COR-L47 (cell line): ENCODE measurements at places on chromosomes 3 and 15.

GRCh38 chr3:69320871-69321271 lies 65.0 kb downstream of the FRMD4B start:
- DNase-seq = no peak

GRCh38 chr15:31477851-31478701 lies 151.4 kb downstream of the KLF13 start:
- DNase-seq = no peak

GRCh38 chr3:105826778-105827634 lies 41.8 kb downstream of the CBLB start:
- DNase-seq = no peak

DNA sequence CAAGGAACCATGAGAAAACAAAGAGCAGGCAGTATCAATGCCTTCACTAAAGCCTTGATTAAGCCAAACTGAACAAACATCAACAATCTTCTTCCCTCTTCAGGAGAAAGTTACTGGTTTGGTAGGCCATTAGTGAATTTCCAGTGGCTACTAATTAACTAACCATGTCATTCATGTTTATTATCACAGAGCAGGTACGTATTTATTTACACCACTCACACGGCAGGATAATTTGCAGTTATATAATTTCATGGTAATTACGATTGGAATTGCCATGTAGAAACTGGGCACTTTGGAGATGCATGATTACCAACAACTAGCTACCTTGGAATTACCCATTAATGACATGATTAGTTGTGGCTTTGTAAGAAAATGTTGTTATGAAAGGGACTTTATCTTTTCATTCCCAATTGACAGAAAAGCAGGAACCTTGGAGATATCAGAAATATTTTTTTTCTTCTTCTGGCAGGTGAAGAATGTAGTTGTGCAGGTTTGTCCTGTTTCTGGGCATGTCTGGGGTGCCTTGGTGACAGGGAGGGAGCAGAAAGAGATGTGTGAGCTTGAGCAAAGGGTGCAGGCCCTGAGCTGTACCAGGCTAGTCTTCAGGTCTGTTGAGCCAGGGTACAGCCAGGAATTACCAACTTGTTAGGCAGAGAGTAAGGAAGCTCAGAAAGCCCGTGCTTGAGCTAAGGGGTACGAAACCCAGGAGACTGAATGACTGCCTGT lies 310.7 kb downstream of the RORA start:
- DNase-seq = peak; percentile 45

GRCh38 chr3:131142580-131142979 lies 115.9 kb downstream of the NEK11 start:
- DNase-seq = no peak

DNA sequence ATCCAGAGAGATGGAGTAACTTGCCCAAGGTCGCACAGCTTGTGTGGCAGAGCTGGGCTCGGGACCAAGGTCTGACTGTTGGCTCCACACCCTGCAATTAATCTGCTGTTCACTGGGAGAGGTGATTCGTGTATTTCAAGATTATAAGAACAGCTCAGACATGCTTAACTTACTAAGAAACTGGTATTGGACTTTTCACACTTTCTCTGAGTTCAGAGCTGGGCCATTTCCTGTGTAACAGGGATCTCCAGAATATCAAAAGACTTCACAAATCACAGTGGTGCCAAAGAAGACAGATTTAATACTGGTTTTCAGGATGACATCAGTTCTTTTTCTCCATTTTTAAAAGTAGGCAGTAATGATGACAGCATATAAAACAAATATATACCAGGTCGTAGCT lies 156.8 kb upstream of the UBE2E1 start:
- DNase-seq = no peak

GRCh38 chr15:34810443-34811129 lies 15.2 kb upstream of the ACTC1 start:
- DNase-seq = no peak

DNA sequence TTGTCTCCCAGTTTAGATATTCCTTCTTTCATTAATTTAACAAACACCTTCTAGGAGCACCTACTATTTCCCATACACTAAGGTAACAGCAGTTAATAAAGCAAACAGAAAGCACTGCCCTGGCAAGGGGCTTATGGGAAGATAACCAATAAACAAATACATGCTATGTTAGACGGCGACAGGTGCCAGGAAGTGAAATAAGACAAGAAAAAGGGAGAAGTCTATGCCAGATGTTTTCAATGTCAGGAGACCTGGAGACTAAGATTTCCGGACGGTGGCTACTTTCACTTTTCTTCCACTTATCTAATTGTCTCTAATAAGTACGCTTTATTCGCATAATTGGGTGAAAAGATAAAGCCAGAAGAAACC lies 32.5 kb upstream of the ZNF445 start:
- peak; percentile 0 for DNase-seq

DNA sequence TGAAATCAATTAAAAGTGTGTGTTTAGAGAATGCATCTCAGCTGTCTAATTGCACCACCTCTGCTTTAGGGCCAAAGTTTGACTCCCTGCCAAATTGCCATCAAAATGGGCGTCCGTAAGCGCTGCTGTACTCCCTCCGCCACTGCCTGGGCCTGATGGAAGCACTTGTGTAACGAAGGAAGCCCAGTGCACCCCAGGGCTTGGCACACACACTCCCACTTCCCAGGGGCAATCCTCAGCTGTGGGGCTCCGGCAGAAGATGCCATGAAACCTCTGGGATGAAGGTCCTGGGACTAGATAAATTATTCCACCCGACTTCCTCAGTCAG lies 137.8 kb downstream of the RORA start:
- peak; percentile 77 for DNase-seq

GRCh38 chr3:16366581-16366980 lies 101.6 kb downstream of the OXNAD1 start:
- no peak for DNase-seq

GRCh38 chr3:129829640-129830039 lies 63.9 kb downstream of the TMCC1 start:
- peak; percentile 77 for DNase-seq

DNA sequence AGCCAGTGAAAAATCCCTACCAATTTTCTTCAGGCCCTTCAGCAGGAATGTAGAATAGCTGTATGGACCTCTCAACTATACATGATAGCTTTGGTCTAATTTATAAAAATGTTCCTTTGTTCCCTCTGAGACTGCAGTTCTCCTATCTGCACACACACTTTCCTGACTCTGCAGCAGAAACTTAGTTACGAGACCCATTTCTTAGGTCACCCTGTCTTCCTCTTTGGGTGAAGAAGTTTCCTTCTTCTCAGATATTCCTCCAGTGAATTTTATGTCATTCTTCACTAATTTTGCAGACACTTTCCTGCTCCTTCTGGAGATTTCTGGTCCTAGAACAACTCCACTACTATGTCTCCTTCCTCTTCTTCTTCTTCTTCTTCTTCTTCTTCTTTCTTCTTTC lies 42.6 kb downstream of the CD200R1L start:
- no peak for DNase-seq

DNA sequence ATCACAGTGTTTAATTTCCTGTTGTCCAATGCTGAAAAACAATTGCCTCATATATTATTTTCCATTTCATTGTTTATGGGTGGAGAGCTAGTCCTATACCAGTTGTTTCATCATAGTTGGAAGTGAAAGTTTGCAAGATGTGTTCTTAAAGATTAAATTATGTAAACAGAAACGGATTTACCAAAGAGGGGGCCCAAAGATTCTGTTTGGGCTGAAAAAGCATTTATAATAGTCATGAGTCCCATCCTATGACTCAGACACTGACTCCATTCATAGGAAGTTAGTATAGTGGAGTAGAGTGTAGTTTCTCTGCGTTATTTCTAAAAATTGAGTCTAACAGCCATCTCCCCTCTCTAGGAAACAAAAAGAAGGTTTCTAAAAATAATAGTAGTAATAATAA lies 24.3 kb downstream of the NFKBIZ start:
- DNase-seq = no peak

GRCh38 chr3:53156368-53156834 lies 4.6 kb upstream of the PRKCD start:
- DNase-seq = no peak

DNA sequence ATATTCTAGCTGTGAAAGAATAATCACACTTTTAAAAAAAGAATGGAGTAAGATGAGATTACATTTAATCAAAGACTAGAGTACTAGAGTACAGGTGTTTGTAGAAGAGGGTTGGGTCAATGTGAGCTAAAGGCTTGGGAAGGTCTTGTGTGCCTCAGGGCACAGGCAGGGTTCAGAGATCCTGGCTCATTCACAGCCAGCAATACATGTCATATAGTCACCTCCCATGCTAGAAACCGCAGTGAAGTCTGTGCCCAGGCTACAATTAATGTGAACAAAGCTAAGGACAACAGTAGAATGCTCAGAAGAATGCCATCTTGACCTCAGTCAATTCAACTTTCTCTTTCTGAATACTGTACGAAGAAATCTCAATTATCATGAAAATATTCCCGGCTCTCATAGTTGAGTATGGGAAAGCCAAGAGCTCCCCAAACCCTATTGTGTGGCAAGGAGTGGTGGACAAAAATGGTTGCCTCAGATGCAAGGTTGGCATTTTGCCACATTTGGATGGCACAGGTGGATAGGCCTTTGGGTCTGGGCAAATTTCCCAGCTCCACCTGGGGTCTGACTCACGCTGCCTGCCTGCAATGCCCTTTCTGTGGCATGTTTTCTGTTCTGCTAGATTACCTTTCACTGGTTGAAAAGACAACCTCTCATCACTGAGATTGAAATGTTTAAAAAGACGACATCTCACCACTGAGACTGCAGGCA lies 70.2 kb downstream of the NMD3 start:
- peak; percentile 98 for DNase-seq

- DNase-seq = peak; percentile 10
Observed at GRCh38 chr15:89058876-89059405, 29.3 kb upstream of the ABHD2 start.

DNA sequence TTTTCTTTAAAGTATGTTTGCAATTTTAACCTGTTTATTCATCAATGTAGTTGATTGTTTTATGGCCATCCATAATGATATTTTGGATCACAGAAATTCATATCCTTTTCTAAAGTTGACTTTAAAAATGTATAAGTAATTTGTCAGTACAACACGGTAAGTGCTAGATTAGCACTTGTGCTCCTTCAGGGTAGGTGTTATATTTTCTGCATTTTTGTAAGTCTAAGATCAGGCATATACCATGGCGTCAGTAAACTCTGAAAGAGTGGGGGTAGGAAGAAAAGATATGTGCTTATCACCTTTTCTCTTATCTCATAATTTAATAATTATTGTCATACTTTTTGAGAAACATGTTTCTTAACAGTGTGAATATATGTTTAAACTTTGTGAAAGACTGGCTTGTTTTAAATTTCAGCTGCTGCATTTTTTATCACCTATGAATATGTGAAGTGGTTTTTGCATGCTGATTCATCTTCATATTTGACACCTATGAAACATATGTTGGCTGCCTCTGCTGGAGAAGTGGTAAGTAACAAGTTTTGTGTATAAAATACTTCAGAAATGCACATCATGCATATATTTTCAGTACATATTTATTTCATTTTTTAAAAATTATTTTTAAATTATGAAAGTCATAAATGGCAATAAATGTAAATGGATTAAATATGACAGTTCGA lies 22.1 kb downstream of the SLC25A26 start:
- DNase-seq = no peak

GRCh38 chr3:83189634-83190033 lies 1428.2 kb upstream of the GBE1 start:
- DNase-seq = no peak

GRCh38 chr3:79871656-79872055 lies 103.9 kb upstream of the ROBO1 start:
- no peak for DNase-seq

- DNase-seq = no peak
Observed at GRCh38 chr3:16182183-16182582, 7.7 kb downstream of the GALNT15 start.

DNA sequence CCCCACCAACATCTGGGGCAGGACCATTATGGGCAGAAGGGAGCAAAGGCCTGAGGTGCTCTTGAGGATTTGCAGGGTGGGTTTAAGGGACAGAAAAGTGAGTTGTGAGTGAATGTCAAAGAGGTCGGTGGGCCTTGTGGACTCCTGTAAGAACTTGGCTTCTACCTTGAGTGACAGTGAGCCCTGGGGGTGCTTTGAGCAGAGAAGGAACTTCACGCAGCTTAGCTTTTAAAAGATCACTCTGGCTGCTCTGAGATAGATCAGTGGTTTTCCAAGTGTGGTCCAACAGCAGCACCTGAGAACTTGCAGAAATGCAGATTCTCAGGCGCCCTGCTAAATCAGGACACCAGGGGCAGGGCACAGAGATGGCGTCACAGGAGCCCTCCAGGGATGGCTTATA lies 15.3 kb upstream of the ALAS1 start:
- DNase-seq = no peak

DNA sequence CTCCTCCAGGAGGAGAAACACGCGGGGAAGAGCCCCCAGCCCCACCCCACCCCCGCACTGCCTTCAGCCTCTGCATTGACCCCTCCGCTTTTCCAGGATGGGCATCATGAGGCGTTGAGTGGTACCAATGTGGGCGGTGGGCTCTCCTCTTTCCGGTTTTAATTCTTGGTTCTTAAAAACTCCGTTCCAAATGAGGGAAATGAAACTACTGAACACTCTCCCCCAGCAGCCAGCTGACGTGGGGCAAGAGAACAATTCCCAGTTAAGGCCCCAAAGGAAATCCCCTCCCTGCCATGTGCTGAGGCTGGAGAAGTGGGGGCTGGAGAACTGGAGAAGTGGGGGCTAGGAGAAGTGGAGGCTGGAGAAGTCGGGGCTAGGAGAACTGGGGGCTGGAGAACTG lies 5.3 kb upstream of the NRROS start:
- no peak for DNase-seq

- no peak for DNase-seq
Observed at GRCh38 chr15:79689030-79689429, 207.8 kb downstream of the MTHFS start.

GRCh38 chr3:187315872-187316271 lies 24.3 kb upstream of the MASP1 start:
- no peak for DNase-seq

DNA sequence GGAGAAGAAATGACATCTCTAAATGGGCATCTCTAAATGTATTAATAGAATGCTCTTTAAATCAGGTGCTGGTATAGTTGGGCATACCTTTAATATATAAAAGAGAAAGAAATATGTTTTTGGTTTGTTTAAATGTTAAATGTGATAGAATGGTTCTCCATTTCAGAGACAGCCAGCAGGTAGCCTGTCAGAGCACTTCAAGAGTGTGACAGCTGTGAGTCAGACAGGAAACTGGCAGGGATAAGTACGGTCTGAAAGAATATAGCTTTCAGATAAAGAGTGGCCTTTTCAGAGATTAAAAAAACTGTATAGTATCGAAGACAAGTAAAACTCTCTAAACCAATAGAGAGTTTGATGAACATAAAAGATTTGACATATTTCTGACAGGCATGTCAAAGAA lies 654.1 kb downstream of the IGSF11 start:
- DNase-seq = no peak

- no peak for DNase-seq
Observed at GRCh38 chr15:70509282-70509662, 254.1 kb downstream of the UACA start.

DNA sequence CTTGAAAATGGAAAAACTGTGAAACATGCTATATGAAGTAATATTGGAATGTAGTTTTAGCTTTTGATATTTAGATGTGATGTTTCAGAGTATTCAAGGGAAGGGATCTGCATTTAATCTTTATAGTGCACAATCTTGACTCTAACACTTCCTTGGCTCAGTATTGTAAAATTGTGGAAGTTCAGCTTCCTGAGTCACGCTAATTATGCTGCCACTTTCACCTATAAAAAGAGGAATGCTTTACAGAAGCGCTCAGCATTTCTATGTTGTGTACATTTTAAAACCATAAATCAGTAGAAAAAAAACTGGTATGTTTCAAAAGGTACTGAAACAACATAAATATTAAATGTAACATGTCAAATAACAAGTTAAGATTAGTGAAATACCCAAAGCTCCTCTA lies 32.6 kb downstream of the SERPINI2 start:
- DNase-seq = no peak
